ENCODE measurements at places on chromosomes 2 and 18.

- no peaks in the 10 kb centered on the region for H3K4me1 ChIP-seq
- H3K36me3 ChIP-seq: no peaks in the 10 kb centered on the region
- H3K27ac ChIP-seq: no peak overlapping the region
- DNase-seq: no peak
Measured at GRCh38 chr2:16272038-16272788, 331.9 kb downstream of the MYCN start.

DNA sequence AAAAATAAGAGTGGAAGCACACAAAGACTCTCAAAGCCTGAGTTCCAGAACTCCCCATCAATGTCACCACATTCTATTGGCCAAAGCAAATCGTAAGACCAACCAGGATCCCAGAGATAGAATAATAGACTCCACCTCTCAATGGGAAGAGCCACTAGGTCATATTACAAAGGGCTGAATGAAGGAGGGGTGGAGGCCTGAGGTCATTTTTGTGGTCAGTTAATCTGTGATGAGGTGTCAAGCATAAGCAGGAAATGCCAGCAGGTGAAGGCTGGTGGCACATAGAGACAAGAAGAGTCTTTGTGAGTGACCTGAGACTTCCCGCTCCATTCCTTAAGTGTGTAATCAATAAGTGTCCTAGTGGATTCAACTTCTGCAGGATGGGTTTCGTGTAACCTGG lies 144.3 kb downstream of the TFCP2L1 start:
- no peaks in the 10 kb centered on the region for H3K36me3 ChIP-seq
- H3K4me3 ChIP-seq: no peak overlapping the region
- no peak overlapping the region for H3K27ac ChIP-seq
- no peaks in the 10 kb centered on the region for H3K27me3 ChIP-seq
- no peaks in the 10 kb centered on the region for H3K4me1 ChIP-seq

- H3K27me3 ChIP-seq: peaks cover 8% of the 10 kb centered on the region
- DNase-seq: no peak
- no peaks in the 10 kb centered on the region for H3K36me3 ChIP-seq
- peak overlapping the region; percentile 25 for H3K27ac ChIP-seq
- H3K4me1 ChIP-seq: no peaks in the 10 kb centered on the region
Measured at GRCh38 chr18:51425889-51426288, 228.4 kb upstream of the MEX3C start.

DNA sequence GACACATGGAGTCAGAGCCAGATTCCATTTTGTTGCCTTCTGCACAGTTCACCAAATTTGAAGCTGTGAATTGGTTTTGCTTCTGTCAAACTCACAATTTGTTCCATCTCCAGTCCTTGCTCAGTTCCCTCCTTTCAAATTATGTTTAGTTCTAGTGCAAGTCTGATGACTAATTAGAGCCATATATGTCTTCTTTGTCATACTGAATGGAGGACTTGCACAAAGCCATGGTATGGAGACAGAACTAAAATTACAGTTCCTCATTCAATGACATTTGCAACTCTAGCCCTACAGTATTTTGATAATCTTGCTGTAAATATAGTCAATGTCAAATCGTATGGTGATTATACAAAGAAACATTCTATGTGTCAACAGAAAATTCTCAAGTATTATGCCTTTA lies 936.9 kb upstream of the CELF4 start:
- H3K4me1 ChIP-seq: no peaks in the 10 kb centered on the region
- no peak overlapping the region for H3K4me3 ChIP-seq
- H3K36me3 ChIP-seq: no peaks in the 10 kb centered on the region
- DNase-seq: no peak
- peaks cover 3% of the 10 kb centered on the region for H3K27me3 ChIP-seq

DNA sequence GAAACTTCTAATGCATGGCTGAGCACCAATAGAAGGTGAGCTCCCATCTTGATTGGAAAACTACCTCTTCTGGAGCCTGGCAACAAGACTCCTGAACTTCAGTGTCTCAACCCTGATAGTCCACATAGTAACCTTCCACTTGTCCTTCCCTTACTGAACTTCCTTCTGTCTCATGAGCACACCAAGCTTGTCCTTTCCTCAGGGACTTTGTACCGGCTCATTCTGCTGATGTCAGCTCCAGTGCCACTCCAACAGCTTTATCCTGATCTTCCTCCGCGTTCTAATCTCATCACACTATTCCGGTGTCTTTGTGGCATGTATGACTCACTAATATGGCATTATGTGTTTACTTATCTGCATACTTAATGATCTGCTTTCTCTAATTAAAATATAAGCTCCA lies 862.0 kb upstream of the ID2 start:
- H3K27ac ChIP-seq: no peak overlapping the region
- peaks cover 1% of the 10 kb centered on the region for H3K27me3 ChIP-seq
- H3K36me3 ChIP-seq: no peaks in the 10 kb centered on the region
- peaks cover 7% of the 10 kb centered on the region for H3K4me1 ChIP-seq
- DNase-seq: no peak

DNA sequence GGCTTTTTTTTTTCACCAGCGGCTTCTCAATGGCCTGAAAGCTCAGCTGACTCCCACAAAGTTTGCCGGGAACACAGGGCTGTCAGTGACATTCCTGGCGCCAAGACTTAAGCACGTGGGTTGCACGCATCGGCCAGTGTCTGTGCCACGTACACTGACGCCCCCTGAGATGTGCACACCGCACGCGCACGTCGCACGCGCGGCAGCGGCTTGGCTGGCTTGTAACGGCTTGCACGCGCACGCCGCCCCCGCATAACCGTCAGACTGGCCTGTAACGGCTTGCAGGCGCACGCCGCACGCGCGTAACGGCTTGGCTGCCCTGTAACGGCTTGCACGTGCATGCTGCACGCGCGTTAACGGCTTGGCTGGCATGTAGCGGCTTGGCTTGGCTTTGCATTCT lies 63.2 kb downstream of the CCDC74A start:
- no peaks in the 10 kb centered on the region for H3K36me3 ChIP-seq
- DNase-seq: no peak
- no peak overlapping the region for H3K27ac ChIP-seq
- peaks cover 6% of the 10 kb centered on the region for H3K27me3 ChIP-seq

DNA sequence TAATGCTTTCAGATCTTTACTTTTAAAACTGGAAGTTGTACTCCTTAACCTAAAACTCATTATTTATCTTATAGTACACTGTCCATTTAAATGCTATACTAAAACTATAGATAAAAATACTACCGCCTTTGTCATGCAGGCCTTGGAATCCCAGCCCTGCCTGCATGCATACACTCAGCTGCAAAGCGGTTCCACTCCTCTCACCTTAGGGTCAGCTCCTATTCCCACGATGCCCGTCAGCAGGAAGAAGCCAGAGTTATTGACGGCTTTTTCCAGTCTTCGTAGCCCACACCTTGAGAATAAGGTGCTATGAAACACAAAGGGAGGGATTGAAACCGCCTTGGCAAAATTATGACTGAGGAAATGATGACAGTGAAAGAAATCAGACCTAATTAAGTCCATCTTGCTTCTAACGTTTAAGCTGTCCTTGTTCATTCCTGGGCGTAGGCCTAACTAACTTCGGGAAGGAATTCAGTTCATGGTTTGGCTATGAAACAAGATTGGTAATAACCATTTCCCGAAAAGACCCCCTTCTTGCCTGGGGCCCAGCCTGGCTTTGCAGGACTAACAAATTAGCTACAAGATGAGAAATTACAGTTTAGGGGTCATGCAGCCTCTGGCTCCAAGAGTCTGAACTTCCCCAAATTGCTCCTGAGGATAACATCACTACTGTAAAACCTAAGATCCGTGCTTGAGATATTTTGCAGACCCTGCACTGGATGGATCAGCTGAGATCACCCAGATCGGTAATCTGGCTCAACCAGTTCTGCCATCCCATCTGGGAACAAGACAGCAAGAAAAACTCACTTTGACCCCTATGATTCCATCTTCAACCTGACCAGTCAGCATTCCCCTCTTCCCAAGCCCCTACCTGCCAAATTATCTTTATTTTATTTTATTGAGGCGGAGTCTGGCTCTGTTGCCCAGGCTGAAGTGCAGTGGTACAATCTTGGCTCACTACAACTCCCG lies 17.1 kb downstream of the EPB41L5 start:
- H3K27ac ChIP-seq: no peak overlapping the region
- no peaks in the 10 kb centered on the region for H3K4me1 ChIP-seq
- peaks cover 1% of the 10 kb centered on the region for H3K27me3 ChIP-seq
- no peak overlapping the region for H3K4me3 ChIP-seq
- peaks cover 1% of the 10 kb centered on the region for H3K36me3 ChIP-seq
- DNase-seq: no peak

- peaks cover 4% of the 10 kb centered on the region for H3K36me3 ChIP-seq
- H3K4me1 ChIP-seq: peaks cover 35% of the 10 kb centered on the region
- peak overlapping the region; percentile 60 for H3K27ac ChIP-seq
- peak; percentile 62 for DNase-seq
Measured at GRCh38 chr2:97870396-97870843, 125.3 kb downstream of the TMEM131 start.

DNA sequence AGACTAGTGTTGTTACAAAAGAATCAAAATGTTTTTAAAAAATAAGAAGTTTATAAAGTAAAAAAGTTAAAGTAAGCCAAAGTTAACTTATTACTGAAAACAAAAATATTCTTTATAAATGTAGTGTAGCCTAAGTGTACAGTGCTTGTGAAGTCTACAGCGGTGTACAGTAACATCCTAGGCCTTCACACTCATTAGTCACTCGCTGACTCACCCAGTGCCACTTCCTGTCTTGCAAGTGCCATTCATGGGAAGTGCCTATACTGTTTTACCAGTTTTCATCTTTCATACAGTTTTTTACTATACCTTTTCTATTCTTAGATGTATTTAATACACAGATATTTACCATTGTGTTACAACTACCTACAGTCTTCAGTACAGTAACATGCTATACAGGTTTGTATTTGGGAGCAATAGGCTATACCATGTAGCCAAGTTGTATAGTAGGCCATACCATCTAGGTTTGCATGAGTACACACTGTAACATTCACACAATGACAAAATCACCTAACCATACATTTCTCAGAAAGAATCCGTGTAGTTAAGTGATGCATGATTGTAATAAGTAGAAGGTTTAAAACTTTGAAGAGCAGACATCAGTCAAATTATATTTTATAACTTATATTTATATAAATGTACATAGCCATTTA lies 13.4 kb downstream of the SERPINB7 start:
- no peaks in the 10 kb centered on the region for H3K27me3 ChIP-seq
- no peaks in the 10 kb centered on the region for H3K36me3 ChIP-seq
- no peak overlapping the region for H3K27ac ChIP-seq

- DNase-seq: no peak
- no peak overlapping the region for H3K4me3 ChIP-seq
- H3K27me3 ChIP-seq: no peaks in the 10 kb centered on the region
- no peaks in the 10 kb centered on the region for H3K4me1 ChIP-seq
- no peaks in the 10 kb centered on the region for H3K36me3 ChIP-seq
Measured at GRCh38 chr2:106781196-106781595, 104.8 kb downstream of the ST6GAL2 start.

DNA sequence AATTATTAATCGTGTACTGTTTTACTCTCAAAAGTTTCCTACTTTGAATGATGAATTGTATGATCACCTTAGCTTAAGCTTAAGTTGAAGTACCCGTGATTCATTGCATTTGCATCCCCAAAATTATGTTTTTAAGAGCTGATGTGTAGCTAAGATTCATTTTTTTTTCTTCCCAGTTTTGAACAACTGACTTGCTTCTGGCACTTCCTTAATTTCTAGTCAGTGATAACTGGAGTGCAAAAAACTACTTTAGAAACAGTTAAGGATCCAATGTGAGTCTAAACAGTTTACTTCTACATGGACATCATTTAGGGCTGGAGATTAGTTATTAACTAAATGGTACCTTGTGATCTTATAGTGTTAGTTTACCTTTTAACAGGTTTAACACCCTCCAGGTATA lies 124.0 kb upstream of the CAVIN2 start:
- no peak for DNase-seq
- H3K4me3 ChIP-seq: no peak overlapping the region
- no peaks in the 10 kb centered on the region for H3K4me1 ChIP-seq
- H3K27ac ChIP-seq: no peak overlapping the region

GRCh38 chr2:114085238-114085637 lies 195.3 kb downstream of the ACTR3 start:
- H3K27me3 ChIP-seq: no peaks in the 10 kb centered on the region
- no peaks in the 10 kb centered on the region for H3K36me3 ChIP-seq

DNA sequence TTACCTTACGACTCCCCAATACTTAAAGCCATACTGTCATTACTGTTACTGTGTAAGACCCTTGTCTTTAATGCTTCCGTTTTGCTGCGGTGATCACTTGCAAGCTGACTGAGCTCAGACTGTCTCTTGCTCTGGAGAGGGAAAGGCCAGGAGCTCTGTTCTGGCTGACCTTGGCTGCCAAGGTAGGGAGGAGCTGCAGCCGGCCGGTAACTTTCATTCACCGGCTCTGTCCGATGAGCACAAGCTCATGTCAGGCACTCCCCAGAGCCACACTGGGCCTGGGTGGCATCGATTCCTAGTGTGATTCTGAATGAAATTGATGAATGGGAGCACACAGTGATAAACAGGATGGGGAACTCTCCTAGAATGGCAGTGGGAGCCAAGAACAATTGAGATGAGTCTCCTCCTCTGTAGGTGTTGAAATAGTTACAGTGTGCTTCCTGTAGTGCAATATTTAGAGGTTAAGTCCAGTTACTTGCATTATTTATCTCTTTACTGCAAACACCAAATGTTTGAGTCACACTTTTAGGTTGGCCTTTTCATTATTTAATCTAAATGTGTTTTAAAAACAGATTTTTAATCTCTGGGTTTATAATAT lies 100.9 kb downstream of the ATP9B start:
- DNase-seq: no peak
- H3K36me3 ChIP-seq: peaks cover 3% of the 10 kb centered on the region
- H3K27ac ChIP-seq: no peak overlapping the region

- DNase-seq: no peak
- H3K27ac ChIP-seq: no peak overlapping the region
- no peaks in the 10 kb centered on the region for H3K36me3 ChIP-seq
- H3K27me3 ChIP-seq: peaks cover 8% of the 10 kb centered on the region
- H3K4me1 ChIP-seq: no peaks in the 10 kb centered on the region
Measured at GRCh38 chr2:17594533-17595401, 54.3 kb downstream of the VSNL1 start.
